Lung (tissue), 17 donors: ENCODE measurements at places on chromosomes 4 and X. TPM values are rescaled to one million over a fixed set of nuclear protein-coding genes. Genes with fewer than 3 reads are reported as not detected.
A peak's percentile ranks its signal among the peaks of the same experiment; 100 is the strongest.

- no peak overlapping the region for H3K27ac ChIP-seq
- H3K4me3 ChIP-seq: no peak overlapping the region
- DNase-seq: no peak
- no peaks in the 10 kb centered on the region for H3K27me3 ChIP-seq
- peaks cover 5% of the 10 kb centered on the region for H3K4me1 ChIP-seq
Measured at GRCh38 chrX:153336988-153337387, 3.0 kb downstream of the ZNF275 start.

GRCh38 chr4:184873054-184873453 lies 47.3 kb upstream of the ACSL1 start:
- H3K36me3 ChIP-seq: no peaks in the 10 kb centered on the region
- no peaks in the 10 kb centered on the region for H3K4me1 ChIP-seq
- H3K27me3 ChIP-seq: no peaks in the 10 kb centered on the region
- H3K27ac ChIP-seq: no peak overlapping the region

DNA sequence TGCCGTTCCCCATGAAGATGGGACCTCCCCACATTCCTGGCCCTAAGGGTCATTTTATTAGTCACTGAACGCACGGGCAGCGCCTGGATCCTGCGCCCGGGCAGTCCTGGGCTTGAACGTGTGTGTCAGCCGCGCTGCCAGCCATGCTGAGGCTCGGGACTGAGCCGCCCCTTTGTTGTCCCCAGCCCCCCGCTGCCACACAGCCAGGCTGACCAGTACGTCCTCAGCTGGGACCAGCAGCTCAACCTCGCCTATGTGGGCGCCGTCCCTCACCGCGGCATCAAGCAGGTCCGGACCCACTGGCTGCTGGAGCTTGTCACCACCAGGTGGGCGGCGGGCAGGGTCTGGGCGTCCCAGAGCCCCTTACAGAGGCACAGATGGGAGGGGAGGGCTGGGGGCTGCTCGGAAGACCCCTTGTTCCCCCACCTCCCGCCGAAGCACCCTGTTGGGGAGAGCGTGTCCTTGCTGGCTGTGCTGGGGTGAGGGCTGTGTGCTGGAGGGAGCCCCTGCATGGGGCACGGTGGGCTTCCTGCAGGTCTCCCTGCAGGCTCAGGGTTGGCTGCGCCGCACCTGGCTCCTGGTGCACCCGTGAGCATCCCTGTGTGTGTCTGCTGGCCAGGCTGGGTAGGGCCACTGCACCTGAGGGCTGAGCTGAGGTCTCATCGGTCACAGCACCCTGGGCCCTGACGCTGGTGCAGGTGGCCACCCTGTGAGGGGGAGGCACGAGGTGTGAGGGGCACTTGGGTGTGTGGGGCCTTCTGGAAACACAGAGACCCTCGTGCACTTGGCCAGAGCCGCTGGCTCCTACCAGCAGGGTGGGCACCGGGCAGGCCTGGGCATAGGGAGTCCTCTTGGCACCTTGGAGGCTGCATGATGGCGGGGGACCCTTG lies 1.0 kb downstream of the IDUA start:
- peak overlapping the region; percentile 75 for H3K4me3 ChIP-seq
- no peaks in the 10 kb centered on the region for H3K36me3 ChIP-seq
- H3K27me3 ChIP-seq: no peaks in the 10 kb centered on the region
- no peak for DNase-seq
- H3K4me1 ChIP-seq: peaks cover 17% of the 10 kb centered on the region

- peaks cover 11% of the 10 kb centered on the region for H3K4me1 ChIP-seq
- DNase-seq: no peak
- no peak overlapping the region for H3K4me3 ChIP-seq
- no peaks in the 10 kb centered on the region for H3K27me3 ChIP-seq
Measured at GRCh38 chr4:185512516-185512915, 22.8 kb downstream of the PDLIM3 start.

The RAB39B gene
- polyA plus RNA-seq: 0.35 TPM

The MAGEA2B gene
- not detected for polyA plus RNA-seq

The GALNT7 gene
- 9.3 TPM for polyA plus RNA-seq

The AKAP17A gene
- polyA plus RNA-seq: 44.1 TPM
